ENCODE measurements at places on chromosomes 3 and 15.
A peak's percentile ranks its signal among the peaks of the same experiment; 100 is the strongest.

DNA sequence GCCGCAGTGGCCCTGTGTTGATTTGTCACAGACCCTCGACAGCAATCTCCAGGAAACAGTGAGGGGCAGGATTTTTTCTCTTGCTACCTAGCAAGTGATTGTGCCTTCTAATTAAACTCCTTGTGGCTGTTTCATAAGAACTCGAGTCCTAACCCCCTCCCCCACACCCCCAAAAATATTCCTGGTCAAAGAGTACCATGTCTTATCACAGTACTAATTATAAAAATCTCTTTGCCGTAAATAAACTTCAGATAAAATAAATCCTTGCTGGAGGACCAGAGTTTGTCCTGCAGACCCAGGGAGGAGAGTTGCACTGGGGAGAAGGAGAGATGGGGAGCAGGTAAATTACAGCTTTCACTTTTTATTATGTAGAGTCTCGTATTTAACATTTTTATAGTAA lies 64.3 kb downstream of the FAM174B start:
- DNase-seq = no peak

GRCh38 chr3:87792534-87793336 lies 266.1 kb downstream of the CGGBP1 start:
- DNase-seq = no peak

GRCh38 chr3:8210882-8211341 lies 290.7 kb upstream of the LMCD1 start:
- DNase-seq = no peak

DNA sequence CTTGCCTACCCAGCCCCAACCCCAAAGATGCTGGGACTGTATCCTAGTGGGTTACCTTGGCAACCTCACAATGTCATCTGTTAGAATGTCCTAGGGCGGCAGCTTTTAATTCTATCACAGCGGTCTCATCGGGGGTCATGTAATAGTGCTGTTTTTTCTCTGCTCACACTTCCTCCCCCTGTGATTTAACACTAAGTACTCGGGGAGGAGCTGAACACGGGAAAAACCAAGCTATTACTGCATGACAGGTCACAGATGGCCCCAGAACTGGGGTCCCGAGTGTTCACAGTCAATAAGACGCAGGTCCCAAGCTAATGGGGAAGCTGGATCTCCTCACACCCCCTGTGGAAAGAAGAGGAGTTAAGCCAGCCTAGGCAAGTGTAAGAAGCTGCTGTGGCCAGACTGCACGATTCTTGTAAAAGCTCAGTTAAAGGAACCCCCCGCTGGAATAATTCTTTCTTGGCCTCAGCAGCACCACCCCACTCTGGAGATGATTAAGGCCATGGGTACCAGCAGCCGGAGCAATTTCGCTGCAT lies 2.5 kb upstream of the RFTN1 start:
- DNase-seq = no peak

DNA sequence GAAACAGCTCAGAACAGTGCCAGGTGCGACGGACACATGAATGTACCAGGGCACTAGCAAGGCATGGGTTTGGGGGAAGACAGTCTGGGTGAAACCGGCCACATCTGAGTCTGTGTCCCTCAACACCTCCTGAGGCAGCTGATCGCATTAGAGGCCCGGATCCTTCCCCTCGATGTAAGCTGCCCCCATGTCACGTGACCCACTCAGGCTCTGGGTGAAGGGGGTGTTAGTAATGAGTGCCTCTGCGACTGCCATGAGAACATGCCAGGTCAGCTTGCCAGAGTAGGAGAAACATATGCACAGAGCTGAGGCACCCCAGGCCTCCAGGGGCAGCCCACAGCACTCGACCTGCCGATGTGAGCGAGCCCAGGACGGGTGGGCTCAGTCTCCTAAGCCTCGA lies 29.7 kb downstream of the PRR23E start:
- no peak for DNase-seq

- DNase-seq = no peak
These were observed 186.9 kb downstream of the FAM43A start for GRCh38 chr3:194872669-194872977.

DNA sequence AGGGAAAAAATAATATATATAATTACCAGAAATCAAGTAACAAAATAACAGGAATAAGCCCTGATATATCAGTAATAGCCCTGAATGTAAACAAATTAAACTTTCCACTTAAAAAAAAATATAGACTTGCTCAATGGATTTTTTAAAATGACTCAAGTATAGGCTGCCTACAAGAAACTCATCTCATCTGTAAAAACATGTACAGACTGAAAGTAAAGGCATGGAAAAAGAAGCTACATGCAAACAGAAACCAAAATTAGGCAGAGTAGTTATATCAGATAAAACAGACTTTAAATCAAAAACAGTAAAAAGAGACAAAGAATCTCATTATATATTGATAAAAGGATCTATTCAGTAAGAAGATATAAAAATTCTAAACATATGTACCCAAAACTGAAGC lies 82.4 kb upstream of the STT3B start:
- no peak for DNase-seq

DNA sequence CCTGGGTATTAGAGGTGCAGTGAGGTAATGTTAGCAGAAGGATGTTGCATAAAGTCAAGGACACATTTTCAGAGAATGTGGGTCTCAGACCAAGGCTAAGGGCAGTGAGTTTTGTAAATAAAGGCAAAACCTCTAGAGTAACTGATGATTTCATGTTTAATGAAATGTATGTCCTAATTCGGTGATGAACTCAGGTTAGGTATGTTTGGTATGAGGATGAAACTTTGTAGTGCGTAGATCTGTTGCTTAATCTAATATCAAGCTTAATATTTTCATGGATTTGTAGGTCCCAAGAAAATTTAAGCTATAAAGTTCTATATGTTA lies 3.6 kb downstream of the USP50 start:
- no peak for DNase-seq

DNA sequence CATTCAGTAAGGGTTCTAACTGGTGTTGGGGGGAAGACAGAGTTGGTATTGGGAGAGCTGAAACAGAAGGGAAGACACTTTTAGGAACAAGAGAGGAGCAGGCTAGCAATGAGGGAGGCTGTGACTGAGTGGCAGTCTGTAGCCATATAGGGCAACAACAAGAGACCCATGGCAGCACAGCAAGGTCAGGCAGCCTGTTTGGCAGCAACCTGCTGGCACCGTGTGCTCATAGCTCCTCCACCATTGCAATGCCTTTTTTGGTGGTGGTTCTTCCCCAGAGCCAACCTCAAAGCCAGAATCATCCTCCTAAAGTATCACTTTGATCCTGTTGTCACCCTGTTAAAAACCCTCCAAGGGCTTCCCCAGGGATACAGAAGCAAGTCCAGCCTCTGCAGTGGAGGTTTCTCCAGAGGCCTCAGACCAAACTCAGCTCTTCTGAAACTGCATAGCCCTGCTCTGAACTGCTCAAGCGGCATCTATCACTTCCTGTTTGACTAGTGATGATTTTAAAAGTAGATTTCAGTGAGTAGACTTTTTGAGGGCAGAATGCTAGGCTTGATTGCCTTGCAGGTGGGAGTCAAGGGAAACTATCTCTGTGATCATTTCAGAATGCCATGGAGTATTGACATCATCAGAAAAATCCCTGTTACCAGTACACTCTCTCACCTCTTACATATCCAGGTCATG lies 176.9 kb downstream of the STAC start:
- no peak for DNase-seq

- no peak for DNase-seq
These were observed 134.7 kb downstream of the MAGI1 start for GRCh38 chr3:65904016-65904415.

GRCh38 chr3:77460326-77460725 lies 420.4 kb downstream of the ROBO2 start:
- no peak for DNase-seq

GRCh38 chr3:177883091-177883490 lies 653.1 kb upstream of the KCNMB2 start:
- DNase-seq = no peak

- no peak for DNase-seq
These were observed 229.8 kb downstream of the SNRPN start for GRCh38 chr15:25184356-25185155.

GRCh38 chr3:156581033-156581432 lies 26.1 kb upstream of the SSR3 start:
- no peak for DNase-seq

DNA sequence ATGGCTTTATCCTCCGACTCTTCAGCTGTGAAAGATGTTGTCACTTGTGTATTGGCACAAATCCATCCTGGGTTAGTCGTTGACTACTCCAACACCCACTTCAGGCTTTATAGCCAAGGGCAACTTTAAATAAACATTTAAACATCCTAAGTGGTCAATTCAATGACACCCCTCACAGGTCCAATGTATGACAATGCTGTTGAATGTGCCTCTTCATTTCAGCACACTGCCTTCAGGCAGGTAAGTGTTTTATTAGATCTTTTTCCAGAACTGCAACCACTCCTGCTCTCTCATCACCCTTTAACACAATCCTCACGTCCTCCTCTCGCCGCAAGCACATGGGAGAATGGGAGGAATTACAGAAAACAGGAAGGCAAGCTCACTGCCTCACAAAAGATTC lies 30.3 kb downstream of the IL12A start:
- DNase-seq = no peak

DNA sequence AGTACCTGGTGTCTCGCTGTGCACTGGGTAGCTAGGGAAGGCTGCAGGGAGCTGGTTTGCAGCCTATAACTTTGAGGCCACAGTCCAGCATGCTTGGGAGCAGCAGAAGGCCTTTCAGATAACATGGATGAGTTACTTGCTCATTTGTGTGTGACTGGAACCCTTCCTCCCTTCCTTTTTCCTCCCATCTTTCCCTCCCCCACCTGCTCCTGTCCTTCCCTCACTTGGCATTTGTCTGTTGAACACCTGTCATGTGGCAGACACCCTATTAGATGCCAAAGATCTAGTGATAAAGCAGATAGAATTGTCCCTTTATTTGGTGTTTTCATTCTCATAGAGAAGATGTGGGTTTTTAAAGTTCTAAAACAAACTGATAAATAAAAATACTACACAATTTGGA lies 71.6 kb downstream of the LRTM1 start:
- no peak for DNase-seq

GRCh38 chr3:114083112-114083511 lies 26.6 kb downstream of the QTRT2 start:
- DNase-seq = no peak

DNA sequence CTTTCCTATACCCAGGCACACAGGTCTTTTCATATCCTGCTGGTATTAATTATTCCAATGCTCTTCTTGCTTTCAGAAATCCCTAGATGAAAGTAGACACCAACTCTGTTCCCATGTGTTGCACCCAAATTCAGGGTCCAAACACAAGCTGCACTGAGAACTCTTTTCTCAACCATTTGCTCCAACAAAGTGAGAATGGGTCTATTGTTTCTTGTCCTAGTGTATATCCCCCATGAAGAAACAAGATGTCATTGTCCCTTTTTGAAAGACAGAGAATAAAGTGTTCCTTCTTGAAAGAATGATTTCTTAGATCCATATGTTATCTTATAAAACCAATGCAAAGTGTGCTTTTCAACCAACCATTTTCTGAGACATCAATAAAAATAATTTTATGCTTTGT lies 353.7 kb downstream of the CNTN6 start:
- no peak for DNase-seq

DNA sequence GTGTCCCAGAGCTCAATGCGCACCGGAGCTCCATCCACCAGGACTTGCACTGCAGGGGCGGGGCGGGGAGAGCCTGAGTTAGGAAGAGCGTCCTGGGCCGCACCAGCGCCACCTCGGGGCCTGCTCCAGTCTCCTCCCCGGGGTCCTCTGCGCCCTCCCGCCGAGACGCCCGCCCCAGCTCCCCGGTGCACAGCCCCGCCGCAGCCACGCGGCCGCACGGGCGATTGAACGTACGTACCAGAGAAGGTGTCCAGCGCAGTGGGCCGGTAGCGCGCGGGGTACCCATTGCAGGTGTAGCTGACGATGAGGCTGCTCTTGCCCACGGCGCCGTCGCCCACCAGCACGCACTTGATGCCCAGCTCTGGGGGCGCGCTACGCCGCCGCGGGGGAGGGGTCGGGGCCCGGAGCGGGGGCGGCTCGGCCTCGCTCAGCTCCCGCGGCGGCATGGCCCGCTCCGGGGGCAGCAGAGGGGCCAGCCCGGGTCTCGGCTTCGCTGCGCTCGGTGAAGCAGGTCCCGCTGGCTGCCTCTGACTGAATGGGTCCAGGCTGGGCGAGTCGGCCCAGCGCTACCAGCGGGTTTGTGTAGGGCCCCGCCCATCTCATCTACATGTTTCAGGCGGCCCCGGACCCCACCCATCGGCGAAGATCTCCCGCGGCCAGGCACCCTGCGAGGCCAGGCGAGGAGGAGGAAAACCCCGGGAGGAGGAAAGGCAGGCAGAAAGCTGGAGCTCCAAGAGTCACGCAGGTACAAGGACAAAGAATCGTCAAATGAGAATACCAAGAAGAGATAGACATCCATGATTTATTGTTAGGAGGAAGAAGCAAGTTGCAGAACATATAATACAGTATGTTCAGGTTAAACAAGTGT lies at the start of gene RHOV:
Gene RHOV, minus strand, starts transcription at position 541 of the 868 bp plus-strand sequence. Its CDS starts 95 bp downstream, at position 446.
- DNase-seq = peak; percentile 45

DNA sequence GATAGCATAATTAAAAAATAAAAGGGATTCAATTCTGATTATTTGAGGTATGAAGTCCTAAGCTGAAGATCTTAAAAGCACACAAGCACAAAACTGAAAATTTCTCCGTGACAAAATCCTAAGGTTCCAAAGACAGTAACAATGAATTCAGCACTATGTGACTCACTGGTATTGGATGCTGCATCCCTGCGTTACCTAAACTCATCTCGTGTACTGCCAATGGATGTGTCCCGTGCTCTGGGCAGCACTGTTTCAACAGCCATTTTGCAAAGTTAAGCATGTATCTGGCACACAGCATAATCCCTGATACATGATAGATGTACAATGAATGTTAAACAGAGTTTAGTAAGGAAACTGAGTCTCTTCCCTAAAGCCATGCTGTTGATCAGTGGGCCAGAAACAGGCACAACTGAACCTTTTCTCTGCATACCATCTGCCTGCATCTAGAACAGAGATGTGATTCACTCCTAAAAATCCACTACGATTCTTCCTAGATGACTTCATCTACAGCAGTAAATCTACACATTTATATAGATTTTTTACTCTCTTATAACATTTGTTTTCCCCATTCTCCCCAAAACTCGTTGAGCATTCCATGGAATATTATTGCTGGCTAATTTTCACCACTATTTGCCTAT lies 14.3 kb downstream of the SUCLG2 start:
- DNase-seq = no peak

- no peak for DNase-seq
These were observed 5.8 kb upstream of the RAD51 start for GRCh38 chr15:40688932-40689799.

DNA sequence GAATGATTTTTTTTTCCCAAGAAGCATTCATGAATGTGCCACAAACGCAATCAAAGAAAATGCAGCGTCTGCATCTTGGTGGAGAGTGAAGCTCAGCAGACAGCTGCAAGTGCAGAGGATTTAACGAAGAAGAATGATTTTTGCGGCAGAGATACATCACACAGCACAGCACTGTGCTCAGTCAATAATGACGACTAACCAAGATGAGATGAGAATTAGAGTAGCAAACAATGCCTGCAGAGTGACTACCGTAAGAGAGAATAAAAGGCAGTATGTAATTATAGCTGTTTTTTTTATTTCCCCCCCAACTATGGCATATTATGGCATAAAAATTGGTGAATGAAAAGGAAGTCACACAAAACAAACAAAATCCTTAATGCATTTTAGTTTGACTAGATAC lies 218.0 kb upstream of the ROBO1 start:
- no peak for DNase-seq
